WTC11 (cell line): ENCODE measurements at places on chromosomes 4 and X. TPM values are rescaled to one million over a fixed set of nuclear protein-coding genes. Genes with fewer than 3 reads are reported as not detected.

- no peak for DNase-seq
Measured at GRCh38 chr4:86035688-86036087, 324.2 kb downstream of the MAPK10 start.

DNA sequence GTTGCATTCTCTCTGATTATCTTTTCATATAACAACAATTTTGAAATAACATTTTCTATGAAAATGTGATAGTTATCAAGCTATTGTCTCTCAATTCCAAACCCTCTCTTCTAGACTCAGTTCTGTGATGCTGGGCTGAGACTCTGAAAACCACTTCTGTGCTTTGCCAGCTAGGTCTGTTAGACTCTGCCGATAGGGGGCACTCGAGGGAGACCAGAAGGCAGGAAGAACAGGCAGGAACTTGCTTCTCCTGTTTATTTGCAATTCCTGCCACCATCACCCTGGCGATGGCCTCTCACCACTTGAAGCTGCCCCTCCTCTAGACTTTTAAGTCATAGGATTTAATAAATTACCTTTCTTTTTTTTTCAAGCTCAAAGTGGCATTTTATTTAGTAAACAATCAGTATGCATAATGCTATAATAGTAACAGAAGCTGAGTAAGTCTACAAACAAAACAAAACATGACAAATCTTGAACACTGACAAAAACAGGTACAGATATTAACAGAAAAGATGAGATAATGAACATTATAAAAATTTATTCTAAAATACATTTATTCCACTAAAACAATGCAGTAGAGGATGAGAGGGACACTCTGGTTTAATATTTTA, 49.7 kb downstream of the RASL11B start:
- DNase-seq, result peak; percentile 95

The AR gene
- 8.5 to 10.3 TPM (median 9.5 TPM) in 3 replicates for total RNA-seq

The CXorf49 gene
- not detected in 3 replicates for total RNA-seq

- no peak for DNase-seq
Measured at GRCh38 chr4:57633212-57633859, 523.2 kb upstream of the IGFBP7 start.

GRCh38 chr4:106795326-106795725, 240.8 kb downstream of the DKK2 start:
- DNase-seq, result no peak

The RNF113A gene
- total RNA-seq, result 16.5 to 16.9 TPM (median 16.6 TPM) in 3 replicates

GRCh38 chrX:116317409-116317808, 119.0 kb upstream of the SLC6A14 start:
- DNase-seq, result no peak

The XK gene
- total RNA-seq, result 1.1 to 1.5 TPM (median 1.4 TPM) in 3 replicates

The LIN54 gene
- total RNA-seq, result 11.8 to 13.2 TPM (median 12.7 TPM) in 3 replicates

The OTUD5 gene
- 50.9 to 52.6 TPM (median 51.1 TPM) in 3 replicates for total RNA-seq

GRCh38 chr4:75340561-75340960, 173.6 kb downstream of the RCHY1 start:
- DNase-seq, result no peak

The UGT2B28 gene
- not detected in 3 replicates for total RNA-seq

DNA sequence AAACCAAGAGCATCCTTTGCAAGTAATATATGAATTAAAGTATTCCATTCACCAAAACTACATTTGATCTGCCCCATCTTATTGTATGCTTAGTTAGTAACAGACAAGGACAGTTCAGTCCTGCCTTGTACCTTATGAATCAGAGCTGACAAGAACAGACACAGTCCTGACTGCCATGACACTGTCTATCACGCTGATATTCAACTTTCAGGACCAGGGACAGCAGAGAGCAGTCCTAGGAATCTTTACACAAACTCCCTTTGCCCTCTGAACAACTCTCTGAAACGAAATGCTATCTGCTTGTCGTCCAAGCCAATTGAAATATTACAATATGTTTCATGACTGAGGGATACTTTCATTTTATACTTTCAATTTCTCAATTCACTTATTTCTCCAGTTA, 268.6 kb upstream of the VCX start:
- peak; percentile 12 for DNase-seq

The PAGE1 gene
- not detected in 3 replicates for total RNA-seq

The SLC9B1 gene
- total RNA-seq, result 0.34 to 1.4 TPM (median 0.59 TPM) in 3 replicates

DNA sequence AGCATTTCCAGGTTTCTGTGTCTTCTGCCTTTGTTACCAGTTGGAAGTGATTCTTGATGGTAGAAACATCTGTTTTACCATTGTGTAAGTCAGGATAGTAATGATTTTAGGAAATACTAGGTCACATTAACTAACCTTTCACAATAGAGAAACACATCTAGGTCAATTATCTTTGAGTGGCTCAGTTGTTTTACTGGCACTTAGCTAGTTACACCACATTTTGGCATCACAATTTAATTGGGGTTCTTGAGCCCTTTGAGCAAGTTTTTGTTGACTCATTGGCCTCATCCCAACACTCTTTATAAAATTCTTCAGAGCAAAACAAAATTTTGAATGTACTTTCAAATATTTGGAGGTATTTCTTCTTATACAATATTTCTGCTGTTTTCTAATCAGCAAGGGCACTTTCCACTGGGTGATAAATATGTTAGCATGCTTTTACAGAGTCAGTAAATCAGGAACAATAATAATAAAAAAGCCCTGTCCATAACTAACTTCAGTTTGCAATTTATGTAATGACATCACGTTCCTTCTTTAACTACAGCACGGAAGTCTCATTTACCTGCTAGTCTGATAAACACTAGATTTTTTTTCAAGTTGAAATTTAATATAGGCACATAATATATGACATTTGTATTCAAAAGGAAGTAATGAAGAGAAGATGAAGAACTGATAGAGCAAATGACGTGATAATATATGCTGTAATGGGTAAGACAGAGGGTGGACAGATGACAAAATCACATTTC, 64.8 kb upstream of the GK2 start:
- DNase-seq, result no peak

DNA sequence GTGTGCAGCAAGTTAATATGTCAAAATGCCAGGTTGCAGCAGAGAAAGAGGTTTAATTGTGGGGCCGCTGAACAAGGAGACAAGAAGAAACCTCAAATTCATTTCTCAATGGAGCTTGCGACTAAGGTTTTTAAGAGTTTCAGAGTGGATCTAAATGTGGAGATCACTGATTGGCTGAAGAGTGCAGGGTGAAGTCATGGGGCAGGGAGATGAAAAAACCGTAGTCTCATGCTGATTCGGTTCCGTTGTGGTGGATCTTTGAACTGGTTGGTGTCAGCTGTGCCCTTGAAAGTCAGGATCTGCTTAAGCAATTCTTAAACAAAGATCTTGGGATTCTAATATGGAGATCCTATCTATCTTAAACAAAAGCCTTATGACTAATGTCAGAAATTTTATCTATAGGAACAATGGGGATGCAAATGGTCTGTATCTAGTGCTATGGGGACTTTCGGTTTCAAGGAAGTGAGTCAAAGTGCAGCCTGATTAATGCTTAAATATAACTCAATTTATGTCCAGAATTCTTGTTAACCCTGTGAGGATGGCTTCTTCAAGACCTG, 173.9 kb upstream of the CENPE start:
- DNase-seq, result no peak

- DNase-seq, result no peak
Measured at GRCh38 chr4:138669479-138670315, 345.9 kb upstream of the NOCT start.

The SPARCL1 gene
- total RNA-seq, result 0.82 to 0.89 TPM (median 0.85 TPM) in 3 replicates

DNA sequence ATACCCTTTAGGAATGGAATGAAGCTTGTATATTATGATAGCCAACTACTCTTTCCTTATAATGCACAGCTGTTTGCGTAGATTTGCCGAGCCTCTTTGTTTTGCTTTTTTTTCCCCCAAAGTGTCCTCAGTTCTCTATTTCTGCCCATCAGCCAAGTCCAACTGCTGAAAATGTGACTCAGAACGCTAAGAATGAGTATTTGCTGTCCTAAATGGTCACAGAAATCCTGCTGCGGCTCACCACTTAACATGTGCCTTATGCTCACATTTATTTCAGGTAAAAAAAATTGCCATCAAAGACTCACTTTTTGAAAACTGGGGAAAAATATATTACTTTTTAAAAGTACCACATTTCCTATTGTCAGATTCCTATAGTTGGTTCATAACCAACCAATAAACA, 36.9 kb downstream of the GABRA4 start:
- no peak for DNase-seq

The SMPX gene
- total RNA-seq, result not detected in 3 replicates

DNA sequence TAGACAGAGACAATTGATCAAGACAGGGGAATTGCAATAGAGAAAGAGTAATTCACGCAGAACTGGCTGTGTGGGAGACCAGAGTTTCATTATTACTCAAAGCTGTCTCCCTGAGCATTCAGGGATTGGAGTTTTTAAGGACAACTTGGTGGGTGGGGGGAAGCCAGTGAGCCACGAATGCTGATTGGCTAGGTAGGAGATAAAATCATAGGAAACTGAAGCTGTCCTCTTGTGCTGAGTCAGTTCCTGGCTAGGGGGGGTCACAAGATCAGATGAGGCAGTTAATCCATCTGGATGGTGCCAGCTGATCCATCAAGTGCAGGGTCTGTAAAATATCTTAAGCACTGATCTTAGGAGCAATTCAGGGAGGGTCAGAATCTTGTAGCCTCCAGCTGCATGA, 358.6 kb downstream of the GPM6A start:
- DNase-seq, result no peak

- DNase-seq, result no peak
Measured at GRCh38 chr4:103673983-103674382, 45.8 kb downstream of the TACR3 start.

GRCh38 chrX:63686878-63687714, 97.9 kb downstream of the ARHGEF9 start:
- DNase-seq, result peak; percentile 13

- DNase-seq, result no peak
Measured at GRCh38 chr4:3822230-3822947, 56.2 kb downstream of the ADRA2C start.

GRCh38 chr4:76850010-76850441, 47.9 kb downstream of the SOWAHB start:
- no peak for DNase-seq

GRCh38 chrX:154517101-154517781, 1.2 kb upstream of the FAM3A start:
- DNase-seq, result peak; percentile 27

DNA sequence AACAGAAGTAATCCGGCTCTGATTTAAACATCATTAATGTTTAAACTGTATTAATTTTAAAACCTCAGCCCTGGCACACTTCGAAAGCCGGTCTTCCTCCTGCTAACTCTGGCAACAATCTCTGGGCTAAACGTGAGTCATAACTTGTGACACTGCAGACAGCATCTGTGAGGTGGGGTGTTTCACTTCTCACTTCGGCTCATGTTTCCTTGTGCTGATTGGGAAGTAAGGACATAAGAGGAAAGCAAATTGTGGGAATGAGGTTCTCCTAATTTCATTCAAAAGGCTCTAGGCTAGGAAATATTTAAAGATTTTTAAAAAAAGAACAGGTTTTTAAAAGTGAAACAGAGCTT, 139.9 kb upstream of the USP9X start:
- no peak for DNase-seq

DNA sequence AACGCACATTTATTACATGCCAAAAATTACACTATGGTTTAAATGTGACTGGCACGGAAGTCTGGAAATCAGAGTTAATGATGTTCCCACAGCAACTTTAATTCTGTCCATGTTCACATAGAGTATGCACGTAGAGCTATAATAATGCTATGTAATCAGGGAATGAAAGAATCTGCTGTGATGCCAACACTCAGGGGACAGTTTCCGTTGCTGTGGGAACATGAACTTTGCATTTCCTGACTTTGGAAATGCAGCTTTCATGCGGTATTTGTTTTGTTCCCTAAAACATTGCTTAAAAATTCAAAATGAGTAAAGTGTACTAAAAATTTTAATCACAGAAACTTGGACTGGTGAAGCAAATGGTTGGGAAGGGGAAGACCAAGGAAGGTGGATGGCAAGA, 65.7 kb downstream of the MAGEA1 start:
- DNase-seq, result no peak
